Activated T-cell treated with anti-CD3 and anti-CD28 coated beads for 1 hour (primary cell): ENCODE measurements at places on chromosomes 1 and 21.

DNA sequence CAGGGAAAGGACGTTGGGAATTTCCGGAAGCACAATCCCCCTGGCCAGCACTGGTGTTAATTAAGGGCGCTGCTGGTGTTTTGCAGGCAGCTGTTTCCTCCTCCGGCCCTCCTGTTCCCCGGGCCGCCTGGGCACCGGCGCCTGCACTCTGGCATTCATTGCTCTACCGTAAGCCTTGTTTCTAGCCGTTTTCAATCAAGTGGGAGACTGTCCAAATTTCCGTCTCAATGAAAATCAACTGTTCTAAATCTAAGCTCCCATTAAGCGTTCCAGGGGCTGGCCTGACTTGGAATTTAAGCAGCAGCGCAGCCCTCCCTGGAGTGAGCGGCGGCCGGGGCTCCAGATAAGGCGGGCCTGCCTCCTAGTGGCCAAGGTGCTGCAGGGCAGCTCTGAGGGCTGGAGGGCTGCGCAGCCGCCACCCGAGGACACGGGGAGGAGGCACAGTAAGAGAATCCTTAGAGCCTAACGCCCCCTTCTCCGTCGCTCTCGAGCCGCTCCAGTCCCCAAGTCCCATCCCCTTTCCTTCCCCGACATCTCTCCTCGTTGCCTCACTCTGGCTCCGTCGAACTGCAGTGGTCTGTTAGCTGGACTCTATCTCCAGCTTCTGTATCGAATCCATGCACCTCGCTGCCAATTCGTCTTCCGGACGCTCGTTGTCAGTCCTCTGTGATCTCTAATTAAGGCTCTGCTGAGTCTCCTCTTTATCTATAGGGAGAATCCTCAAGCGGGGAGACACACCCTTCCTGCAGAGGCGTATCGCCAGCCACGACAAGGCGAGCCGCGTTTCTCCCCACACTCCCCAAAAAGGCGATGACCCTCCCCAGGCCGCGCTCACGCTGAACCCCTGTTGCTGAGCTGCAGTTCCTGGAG, 57.8 kb upstream of the LRRC8D start:
- DNase-seq, result peak; percentile 80

- no peak for DNase-seq
Measured at GRCh38 chr21:27265949-27266348, 299.1 kb upstream of the ADAMTS5 start.

GRCh38 chr1:38095454-38095931, 48.9 kb upstream of the POU3F1 start:
- no peak for DNase-seq

DNA sequence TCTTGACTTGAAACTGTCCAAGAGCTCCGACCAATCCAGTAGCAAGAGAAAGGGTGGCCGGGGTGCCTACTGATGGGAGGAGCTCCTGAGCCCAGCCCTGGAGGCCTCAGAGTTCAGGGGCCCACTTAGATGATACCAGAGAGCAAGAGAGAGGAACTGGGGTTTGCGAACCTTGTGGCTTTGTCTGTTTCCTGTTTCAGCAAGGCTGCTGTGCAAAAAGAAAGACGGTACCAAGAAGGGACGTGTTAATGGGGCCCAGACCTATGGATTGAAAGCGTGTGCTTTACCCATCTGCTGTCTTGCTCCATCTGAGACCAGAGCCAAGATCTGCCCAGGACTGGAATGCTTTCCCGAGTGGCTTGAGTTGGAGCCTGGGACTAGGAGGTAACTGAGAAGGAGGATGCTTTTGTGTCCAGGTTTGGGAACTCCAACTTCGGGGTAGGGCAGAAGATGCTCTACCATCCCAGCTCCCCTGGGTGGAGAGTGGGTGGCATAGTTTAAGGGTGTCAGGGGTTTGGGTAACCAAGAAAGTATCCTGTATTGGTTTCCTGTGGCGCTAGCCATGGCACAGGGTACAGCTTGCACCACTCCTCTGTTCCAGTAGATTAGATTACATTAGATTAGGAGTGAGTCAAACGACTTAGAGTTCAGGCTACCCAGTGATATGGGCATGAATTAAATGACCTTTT, at the start of gene TRAF3IP3:
TSS of gene TRAF3IP3 (plus strand) at position 128 of the 689 bp plus-strand sequence. CDS start 3,987 bp downstream, outside the sequence.
- peak; percentile 58 for DNase-seq

GRCh38 chr1:84426376-84426775, 28.1 kb downstream of the DNASE2B start:
- no peak for DNase-seq

GRCh38 chr1:226938903-226939437, 1.1 kb upstream of the COQ8A start:
- no peak for DNase-seq

- no peak for DNase-seq
Measured at GRCh38 chr21:17903029-17903806, 84.1 kb upstream of the C21orf91 start.

- DNase-seq, result no peak
Measured at GRCh38 chr1:8004803-8005573, 21.1 kb downstream of the ERRFI1 start.
